Stimulated activated CD4-positive, alpha-beta T cell treated with anti-CD3 and anti-CD28 coated beads, Interleukin-2, amount 100 ng/mL, for 48 hours (primary cell): ENCODE measurements at places on chromosomes 11 and 22.

DNA sequence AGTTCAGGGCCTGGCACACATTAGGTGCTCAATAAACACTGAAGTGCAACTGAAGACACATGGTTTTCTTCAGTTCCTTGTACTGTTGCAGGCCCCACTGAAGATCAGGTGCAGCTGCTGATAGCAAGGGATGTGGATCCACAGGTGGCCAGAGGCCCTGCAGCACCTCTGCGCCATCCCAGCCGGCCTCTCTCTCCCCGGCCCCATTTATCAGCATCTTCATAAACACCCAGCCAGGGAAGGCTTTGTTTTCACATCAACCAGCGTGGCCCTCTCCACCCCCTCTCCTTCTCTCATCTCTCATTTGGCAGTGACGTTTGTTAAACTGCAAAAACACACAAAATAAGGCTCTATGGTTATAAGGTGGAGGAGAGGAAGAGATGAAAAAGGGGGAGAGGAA, 528.8 kb downstream of the BUD13 start:
- no peak for DNase-seq

DNA sequence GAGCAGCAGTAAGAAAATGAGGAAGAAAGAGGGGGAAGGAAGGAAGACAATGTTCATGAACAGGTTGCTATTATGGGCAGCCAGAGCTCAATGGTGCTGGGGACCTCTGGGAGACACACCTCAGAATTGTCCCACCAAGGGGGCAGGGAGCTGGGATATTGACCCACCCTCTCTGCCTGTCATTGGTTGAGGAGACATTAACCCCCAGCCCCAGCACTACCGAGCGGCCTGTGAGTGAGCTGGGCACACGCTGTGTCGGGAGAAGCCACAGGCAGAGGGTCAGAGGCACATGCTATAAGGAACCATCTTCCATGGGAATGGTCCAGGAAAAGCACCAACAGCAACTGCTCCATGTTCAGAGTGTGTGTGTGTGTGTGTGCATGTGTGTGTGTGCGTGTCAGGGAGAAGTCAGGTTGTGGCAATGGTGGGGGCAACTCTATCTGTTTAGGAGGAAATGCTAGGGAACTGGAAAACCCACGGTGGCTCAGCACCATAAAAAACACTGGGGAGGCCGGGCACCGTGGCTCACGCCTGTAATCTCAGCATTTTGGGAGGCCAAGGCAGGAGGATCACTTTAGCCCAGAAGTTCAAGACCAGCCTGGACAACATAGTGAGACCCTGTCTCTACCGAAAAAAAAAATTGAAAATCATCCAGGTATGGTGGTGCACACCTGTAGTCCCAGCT, 49.2 kb downstream of the CD6 start:
- DNase-seq: no peak

GRCh38 chr11:19455731-19456130, 215.0 kb upstream of the E2F8 start:
- no peak for DNase-seq

DNA sequence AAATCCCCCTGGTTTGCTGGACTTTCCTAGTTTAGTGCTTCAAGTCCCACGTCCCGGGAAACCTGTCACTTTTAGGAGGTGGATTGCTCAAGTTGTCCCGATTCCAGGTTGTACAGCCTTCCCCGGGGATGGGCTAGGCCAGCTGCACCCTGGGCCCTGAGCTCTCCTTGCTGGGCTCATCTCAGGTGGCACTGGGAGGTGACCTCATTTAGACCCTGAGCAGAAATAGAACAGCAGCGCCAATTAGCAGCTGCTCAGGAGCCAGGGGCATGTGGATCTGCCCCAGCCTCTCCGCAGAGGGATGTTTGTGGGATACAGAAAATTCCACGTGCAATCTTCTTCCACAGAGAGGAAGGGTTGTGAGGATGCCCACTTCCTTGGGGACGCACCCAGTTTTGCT, 9.6 kb upstream of the CERK start:
- DNase-seq: no peak

DNA sequence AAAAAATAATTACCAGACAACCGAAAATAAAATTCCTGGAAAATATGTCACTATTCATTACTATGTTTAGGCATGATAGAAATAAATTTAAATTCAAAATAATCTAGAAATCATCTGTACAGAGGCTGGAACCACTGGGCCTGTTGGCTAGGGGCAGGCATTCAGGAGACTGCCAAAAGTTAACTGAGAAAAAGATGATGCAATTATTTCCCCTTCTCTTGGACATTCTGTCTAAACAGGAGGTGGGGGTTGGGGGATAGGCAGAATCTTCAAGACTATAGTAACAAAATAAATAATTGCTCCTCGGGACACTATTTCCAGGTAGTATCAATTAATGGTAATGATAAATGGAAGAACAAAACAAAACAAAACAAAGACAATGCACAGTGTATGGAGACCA, 14.1 kb downstream of the BTBD10 start:
- DNase-seq: no peak

GRCh38 chr11:819943-820649, 1.4 kb downstream of the PNPLA2 start:
- peak; percentile 83 for DNase-seq

GRCh38 chr11:93370260-93370659, 39.7 kb downstream of the DEUP1 start:
- DNase-seq: no peak

- DNase-seq: no peak
Observed at GRCh38 chr11:102252339-102252891, 64.9 kb upstream of the BIRC3 start.
